Activated CD8-positive, alpha-beta memory T cell treated with anti-CD3 and anti-CD28 coated beads for 4 hours (primary cell): ENCODE measurements at places on chromosomes 1 and 21.

DNA sequence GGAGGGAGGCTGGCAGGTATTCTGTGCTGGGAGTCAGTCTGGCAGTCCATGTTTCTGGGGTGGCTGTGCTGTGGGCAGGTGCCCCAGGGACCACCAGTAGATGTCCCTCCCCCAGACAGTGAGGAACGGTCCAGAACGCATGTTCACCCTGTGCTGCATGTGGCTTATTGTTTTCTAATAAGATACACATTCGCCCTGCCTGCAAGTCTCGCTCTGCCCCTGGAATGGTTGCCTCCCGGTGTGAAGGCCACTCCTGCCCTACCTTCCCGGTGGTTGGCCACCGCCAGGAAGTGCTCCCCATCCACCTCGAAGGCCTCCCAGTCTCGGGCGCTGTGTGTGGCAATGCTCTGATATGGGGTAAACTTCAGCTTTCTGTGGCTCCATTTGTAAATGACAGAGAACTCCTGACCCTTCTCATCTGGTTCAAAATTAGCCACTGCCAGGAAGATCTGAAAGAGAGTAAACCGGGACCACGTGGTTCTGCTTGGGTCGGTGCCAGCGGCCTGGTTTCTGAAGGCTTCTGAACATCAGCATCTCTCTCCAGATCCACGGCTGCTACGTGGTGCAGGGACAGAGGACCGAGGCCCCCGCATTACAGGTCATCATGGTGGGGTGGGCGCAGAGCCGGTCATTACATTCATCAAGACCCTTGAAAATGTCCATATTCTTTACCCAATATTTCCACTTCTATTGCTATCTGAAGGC lies 14.5 kb downstream of the KRTAP10-1 start:
- no peak for DNase-seq

GRCh38 chr1:178684111-178684510 lies 40.9 kb upstream of the RALGPS2 start:
- DNase-seq = no peak

DNA sequence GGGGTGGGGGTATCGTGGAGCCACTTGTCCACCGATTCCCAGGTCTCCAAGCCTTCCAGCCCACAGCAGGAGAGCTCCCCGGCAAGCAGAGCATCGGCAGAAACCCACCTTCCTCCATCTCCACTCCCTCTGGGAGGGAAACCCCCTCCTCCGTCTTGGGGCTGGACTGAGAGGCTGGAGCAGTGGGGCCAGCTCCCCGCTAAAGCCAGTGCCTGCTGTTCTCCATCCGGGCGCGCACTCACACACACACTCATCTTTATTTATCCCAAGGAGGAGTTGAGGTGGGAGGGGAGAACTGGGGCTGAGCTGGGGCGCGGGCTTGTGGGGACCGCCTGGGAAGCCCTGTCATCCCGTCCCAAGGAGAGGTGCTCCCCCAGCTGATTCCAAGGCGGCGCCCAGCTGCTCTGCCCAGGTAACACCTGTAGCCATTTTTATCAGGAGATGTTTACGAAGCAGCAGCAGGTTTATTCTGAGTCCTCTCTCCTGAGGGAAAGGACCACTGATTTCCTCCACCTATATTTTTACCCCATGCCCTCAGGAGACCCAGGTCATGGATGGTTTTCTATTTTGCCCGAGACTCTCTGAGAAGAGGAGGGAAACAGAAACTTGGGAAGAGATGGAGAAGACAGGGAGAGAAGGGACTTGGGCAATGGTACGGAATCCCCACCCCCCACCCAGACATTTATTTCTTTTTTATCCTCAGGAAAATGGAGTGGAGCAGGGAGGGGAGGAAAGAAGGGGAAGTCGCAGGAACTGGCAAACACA lies 2.1 kb downstream of the KCNN3 start:
- no peak for DNase-seq

DNA sequence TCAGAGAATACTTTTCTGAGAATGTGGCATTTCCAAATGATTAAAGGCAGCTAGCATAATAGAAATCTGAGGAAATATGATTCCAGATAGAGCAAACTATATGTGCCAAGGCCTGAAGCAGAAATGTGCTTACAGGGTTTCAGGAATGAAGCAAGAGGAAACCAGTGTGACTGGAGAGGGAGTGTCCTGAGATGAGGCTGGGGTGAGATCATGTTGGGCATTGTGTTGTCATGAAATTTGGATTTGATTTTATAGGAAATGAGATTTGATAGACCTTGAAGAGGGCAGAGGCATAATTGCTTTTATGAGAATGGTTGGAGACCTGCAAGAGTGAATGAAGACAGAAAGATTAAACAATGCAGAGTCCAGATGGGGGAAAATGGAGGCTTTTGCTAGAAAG lies 338.1 kb upstream of the SNX7 start:
- DNase-seq = no peak

DNA sequence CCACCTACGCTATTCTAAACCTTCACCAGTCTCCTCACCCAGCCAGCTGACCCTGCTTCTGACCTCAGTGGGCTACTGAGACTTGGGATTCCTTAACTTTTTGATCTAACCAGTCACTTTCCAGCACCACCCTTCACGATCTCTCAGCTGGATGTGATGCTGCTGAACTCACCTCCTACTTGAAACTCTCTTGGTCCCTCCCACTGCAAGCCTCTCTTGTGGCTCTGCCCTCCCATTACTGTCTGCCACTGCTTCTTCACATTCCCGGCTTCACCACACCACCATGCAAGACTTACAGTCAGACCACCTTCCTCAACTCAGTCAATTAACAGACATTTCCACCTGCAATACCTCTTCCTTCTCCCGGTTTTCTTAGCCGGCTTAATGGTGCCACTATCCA lies 6.3 kb downstream of the TAF5L start:
- DNase-seq = no peak

DNA sequence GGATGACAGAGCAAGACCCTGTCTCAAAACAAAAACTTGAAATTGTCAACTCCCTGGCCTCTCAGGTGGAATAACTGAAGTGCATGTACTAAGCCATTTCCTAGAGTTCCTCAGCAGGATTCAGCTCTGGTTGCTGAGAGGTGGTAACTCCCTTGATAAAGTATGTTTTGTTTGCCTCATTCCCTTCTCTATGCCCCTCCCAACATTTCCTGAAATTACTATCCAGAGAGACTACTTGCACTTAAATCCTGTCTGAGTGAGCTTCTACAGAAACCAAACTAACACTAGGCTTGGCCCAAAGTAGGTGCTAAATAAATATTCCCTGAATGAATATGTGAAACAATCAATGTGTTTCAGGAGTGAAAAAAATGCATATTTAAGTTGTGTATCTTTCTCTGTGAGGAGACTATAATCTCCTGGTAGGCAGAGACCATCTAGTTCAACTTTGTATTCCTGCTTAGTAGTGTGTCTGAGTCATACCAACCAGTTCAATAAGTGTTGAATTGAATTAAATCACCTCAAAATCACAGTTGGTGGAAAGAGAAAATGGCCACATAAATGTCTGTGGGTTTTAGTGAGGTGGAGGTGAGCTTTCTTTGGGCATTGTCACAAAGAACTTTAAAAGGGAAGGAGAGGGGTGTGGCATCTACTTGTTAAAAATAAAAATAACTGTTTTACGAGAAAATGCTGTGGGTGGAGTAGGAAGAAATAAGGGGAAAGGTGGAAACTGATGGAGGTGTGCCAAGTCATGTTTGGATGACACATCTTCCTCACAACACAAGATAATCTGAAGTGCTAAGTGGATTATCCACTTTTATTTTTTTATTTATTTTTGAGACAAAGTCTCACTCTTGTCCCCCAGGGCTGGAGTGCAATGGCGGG lies 12.6 kb downstream of the RIMKLA start:
- no peak for DNase-seq

DNA sequence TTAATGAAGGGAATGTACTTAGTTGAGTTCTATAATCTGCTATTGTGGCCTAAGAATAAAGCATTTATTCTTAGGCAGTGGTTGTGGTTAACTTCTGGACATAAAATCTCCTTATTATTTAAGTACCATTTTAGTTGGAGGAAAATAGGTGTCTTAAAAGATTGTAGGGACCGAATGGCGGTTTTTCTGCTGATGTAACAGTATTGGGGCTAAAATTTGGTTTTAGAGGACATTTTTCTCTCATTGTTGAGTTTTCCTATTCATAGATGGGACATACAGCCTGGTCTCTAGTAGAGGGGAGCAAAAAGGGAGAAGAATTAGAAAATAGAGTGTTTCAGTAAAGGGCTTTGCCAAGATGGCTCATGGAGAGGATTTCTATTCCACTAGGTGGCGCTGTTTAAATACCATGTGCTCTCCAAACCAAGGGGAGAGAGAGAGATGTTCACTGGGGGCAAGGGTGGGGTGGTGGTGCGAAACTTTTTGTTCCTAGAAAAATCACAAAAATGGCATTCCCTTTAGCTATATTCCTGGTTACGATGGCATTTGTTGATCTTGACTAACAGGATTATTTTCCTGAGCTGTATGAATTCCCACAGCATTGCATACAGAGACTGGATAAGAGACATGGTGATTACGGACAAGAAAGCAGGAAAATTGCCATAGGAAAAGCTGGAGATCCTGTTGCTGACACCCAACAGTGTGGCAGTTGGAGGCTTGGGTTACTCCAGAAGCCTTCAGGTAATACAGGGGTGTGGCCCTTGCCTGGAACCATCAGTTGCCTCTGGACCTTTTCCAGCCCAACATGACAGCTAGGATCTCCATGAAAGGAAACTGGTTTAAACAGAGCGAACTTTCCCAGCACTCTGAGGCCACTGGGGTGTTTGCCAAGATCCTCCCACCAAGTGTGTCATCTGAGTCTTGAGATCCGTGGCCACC lies 18.2 kb upstream of the FCGR2A start:
- DNase-seq = peak; percentile 21

- no peak for DNase-seq
Measured at GRCh38 chr21:33480481-33481103, 818 bp upstream of the TMEM50B start.

- DNase-seq = no peak
Measured at GRCh38 chr1:109768820-109769219, 5.1 kb upstream of the EPS8L3 start.

GRCh38 chr1:9849691-9850441 lies 26.1 kb upstream of the CLSTN1 start:
- no peak for DNase-seq

DNA sequence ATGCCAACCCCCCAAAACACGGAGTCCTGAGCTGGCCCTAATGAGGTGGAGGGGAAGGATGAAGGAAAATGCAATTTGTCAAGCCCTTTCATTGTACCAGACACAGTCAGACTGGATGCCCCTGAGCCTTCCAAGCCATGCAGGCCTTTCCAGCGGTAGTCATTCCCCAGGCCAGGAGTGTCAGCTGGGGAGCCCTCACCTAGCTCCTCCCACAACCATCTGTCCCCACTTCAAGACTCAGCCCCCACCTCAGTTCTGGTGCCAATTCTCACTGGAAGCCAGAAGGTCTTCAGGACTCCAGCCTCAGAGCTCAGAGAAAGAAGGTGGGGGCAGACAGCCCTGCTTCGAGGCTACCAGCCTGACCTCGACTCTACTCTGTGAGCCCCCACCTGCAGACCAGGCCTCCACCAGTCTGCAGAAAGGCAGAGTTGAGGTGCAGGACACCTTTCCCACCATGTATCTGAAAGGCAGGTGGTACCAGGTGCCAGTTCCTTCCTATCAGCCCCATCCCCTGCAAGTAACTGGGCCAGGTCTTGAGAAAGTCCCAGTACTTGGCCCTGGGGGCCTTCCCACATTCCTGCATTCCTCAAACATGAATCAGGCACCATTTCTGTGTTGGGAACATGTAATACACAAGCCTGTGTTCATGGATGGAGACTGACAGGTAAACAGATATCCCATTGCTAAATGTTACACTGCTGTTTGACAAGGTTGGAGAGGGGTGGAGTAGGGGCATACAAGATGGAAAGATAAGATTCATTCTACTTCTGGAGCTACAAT lies 180.6 kb upstream of the EDN2 start:
- no peak for DNase-seq

- no peak for DNase-seq
Measured at GRCh38 chr1:205324781-205325180, 3.2 kb upstream of the NUAK2 start.

DNA sequence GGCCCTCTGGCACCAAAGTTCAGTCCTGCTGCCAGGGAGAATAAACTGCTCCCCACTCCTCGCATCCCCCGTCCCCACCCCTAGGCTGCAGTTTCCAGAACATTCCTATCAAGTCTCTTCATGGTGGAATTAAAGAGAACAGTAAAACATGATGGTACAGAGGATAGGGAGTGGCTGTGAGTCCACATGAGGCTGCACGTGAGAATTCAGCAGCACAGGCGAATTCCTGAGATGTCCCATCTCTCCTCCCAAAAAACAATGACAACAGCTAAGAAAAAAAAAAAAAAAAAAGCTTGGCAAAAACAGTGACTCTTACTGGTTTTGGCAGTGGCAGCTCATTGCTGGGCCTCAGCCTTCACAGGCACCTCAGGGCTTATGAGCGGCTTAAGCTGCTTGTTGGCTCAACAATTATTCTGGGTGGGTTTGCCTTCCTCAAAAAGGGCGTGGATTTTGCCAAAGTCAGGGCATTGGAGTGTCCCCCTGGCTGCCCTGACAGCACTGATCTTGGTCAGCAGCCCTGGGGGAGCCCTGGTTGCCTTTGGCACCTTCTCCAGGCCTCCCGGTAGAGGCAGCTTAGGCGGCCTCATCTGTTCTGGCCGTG lies 5.7 kb upstream of the IFFO2 start:
- DNase-seq = no peak

GRCh38 chr1:12063141-12064072 lies at the start of gene TNFRSF8:
Gene TNFRSF8, plus strand, starts transcription at chr1:12063303. Its CDS starts 296 bp downstream, at chr1:12063599.
- DNase-seq = no peak

DNA sequence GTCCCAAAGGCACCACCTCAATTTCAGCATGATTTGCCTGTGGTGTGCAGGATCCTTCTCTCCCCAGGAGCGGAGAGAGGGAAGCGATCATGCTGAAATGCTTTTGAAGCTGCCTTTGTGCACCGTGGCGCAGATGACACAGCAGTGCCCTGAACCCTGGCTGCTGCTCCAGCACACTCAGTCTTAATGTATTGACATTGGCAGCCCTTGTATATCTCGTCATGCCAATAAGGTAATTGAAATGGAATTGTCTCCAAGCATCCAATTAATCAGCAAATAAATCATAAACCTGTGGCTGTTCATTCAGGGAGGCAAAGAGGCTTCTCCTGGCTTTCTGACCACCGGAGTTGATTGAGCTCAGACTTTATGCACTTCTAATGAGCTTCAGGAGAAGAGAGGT lies 139.8 kb downstream of the KAZN start:
- no peak for DNase-seq

DNA sequence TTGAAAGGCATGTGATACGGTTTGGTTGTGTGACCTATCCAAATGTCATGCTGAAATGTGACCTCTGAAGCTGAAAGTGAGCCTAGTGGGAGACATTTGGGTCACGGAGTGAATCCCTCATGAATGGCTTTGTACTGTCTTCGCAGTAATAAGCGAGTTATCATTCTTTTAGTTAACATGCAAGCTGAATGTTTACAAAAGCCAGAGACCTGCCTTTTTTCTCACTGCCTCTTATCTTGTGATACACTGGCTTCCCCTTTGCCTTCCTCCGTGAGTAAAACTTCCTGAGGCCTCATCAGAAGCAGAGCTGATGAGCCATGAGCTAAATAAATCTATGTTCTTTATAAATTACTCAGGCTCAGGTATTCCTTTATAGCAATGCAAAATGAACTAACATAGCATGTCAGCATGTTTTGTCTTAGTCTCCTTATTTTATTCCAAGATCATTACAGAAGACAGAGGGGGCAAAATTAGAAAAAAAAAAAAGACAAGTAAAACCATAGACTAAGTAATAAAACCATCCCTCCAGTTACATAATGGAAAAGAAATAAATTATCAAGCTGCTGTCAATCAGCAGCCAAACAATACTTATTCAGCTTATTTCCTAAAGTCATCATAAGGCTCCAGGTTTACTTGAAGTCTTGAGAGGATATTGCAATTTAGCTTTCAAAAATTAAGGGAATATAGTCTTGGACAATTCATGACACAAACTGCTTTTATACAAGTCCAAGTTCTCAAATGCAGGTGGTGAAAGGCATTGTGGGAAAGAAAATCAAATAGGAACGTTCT lies 12.1 kb downstream of the RGS18 start:
- DNase-seq = no peak
